ENCODE measurements at places on chromosomes 13 and 19. TPM values are rescaled to one million over a fixed set of nuclear protein-coding genes. Genes with fewer than 3 reads are reported as not detected.
A peak's percentile ranks its signal among the peaks of the same experiment; 100 is the strongest.

- peak; percentile 75 for DNase-seq
- no peak overlapping the region for H3K4me3 ChIP-seq
- H3K27ac ChIP-seq: no peak overlapping the region
- no peaks in the 10 kb centered on the region for H3K4me1 ChIP-seq
Observed at GRCh38 chr13:46831588-46832194, 34.7 kb upstream of the ESD start.

The ZNF587 gene
- total RNA-seq: 20.0 TPM

DNA sequence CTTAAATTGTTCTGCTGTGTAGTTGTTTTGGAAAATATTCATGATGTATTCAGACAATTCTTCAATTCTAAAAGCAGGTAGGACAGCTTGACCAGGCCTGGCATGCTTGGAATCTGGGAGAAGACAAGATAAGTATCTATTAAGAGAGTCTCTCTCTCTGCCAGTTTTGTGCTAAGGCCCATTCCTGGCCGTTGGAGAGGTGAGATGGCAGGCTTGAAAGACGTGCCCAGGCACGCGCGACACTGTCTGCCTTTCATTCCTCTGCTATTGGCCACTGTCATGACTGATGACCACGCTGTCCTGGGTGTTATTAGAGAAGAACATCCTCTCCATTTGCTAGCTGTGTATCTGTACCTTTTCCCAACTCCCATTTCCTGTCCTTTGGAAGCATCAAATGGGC, 90.3 kb downstream of the LHFPL6 start:
- no peak for DNase-seq
- H3K27me3 ChIP-seq: no peaks in the 10 kb centered on the region
- H3K4me1 ChIP-seq: peaks cover 6% of the 10 kb centered on the region
- H3K36me3 ChIP-seq: no peaks in the 10 kb centered on the region
- H3K4me3 ChIP-seq: no peak overlapping the region

GRCh38 chr19:30649934-30650614, 277.9 kb downstream of the ZNF536 start:
- no peaks in the 10 kb centered on the region for H3K4me1 ChIP-seq
- H3K4me3 ChIP-seq: no peak overlapping the region
- no peak overlapping the region for H3K27ac ChIP-seq
- no peaks in the 10 kb centered on the region for H3K36me3 ChIP-seq

DNA sequence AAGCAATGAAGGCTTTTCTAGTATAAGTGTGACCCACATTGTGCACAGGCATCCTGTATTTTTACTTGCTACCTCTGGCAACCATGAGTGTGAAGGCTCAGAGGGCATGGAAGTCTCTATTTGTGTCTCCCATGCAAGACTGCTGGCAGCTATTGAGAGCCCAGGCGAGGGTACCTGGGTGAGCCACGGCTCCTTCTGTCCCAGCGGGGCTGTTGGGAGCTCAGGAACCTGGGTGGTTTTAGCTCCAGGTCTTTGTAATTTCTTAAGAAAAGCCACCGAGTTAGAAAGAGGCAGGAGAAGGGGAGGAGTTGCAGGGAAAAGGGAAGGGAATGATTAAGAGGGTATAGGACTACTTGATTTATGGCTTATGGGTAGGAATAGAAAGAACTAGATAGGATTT, 190.4 kb upstream of the SOX1 start:
- no peak for DNase-seq
- H3K4me3 ChIP-seq: no peak overlapping the region
- H3K27ac ChIP-seq: no peak overlapping the region

The SIGLEC6 gene
- total RNA-seq: 5.3 TPM

The DNMT1 gene
- total RNA-seq: 85.7 TPM

GRCh38 chr19:42271045-42271419, 2.0 kb downstream of the CIC start:
- no peak for DNase-seq
- H3K27ac ChIP-seq: peak overlapping the region; percentile 96
- no peaks in the 10 kb centered on the region for H3K27me3 ChIP-seq
- peaks cover 9% of the 10 kb centered on the region for H3K4me1 ChIP-seq
- no peak overlapping the region for H3K4me3 ChIP-seq

DNA sequence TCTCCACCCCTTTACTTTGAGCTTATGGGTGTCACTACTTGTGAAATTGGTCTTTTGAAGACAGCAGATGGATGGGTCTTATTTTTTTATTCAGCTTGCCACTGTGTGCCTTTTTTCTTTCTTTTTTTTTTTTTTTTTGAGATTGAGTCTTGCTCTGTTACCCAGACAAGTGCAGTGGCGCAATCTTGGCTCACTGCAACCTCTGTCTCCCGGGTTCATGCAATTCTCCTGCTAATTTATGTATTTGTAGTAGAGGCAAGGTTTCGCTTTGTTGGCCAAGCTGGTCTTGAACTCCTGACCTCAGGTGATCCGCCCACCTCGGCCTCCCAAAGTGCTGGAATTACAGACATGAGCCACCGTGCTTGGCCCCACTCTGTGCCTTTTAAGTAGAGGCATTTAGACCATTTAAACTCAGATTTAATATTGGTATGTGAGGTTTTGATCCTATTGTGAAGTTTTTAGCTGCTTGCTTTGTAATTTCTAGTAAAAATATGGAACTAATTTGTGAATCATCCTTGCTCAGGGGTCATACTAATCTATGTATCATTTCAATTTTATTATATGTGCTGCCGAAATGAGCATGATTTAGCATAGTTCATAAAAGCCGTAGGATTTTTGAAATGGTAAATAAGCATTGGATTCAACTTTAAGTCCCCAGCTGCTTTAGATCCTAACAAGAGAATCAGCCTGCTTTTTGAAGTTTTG, 584.5 kb downstream of the SLITRK1 start:
- no peak overlapping the region for H3K4me3 ChIP-seq
- no peaks in the 10 kb centered on the region for H3K4me1 ChIP-seq
- H3K36me3 ChIP-seq: no peaks in the 10 kb centered on the region
- H3K27ac ChIP-seq: no peak overlapping the region

The RASL11A gene
- total RNA-seq: 15.4 TPM

Measured in lung (tissue), 17 donors.